ENCODE measurements at places on chromosomes 11 and 22. TPM values are rescaled to one million over a fixed set of nuclear protein-coding genes. Genes with fewer than 3 reads are reported as not detected.

DNA sequence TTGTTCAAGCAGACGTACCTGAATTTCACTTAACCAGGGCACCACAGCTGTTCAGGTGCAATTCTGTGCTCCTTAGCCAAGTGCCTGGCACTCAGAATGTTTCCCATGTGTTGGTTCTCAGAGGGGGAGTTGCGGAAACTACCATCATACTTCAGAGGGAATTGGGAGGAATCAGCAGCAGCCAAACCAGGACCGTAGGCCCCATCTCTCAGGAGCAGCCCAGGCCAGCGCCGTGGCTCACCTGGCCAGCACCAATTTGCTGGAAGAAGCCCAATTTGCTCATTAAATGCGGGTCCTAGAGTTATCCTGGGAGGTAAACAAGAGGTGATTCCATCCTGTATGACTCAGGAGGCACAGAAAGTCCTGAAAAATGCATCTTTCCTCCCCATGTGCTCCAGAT lies 435.4 kb downstream of the BRD1 start:
- peak; percentile 2 for DNase-seq

DNA sequence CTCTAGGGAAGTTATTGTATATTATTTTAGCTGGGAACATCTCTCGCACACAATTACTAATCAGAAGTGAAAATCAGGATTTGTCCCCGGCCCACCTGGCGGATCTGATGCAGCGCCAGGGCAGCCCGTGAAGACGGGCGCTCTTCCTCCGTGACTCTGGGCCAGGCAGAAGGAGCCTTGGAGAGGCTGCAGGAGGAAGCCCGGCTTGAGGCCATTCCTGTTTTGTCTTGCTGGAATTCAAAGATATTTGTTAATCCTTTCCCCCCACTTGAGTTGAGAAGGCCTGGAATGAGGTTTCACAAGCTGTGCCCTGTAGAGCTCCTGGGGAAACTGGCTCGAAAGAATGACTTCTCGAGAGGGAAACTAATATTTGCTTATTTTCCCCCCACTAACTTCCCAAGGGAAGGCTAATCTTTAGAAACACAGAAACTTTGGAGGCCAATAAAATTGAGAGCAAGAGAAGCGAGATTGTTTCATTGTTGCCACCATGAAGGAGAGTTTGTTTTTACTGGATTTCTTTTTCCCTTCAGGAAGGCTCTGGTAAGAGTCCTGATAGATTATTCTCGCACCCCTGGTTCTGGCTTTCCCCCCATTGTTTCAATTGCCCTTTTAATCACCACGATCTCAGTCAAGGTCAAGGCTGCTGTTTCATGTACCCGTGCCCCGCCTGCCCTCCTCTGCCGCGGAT lies 92.8 kb upstream of the SEPTIN5 start:
- DNase-seq, result no peak

GRCh38 chr11:117513666-117514065 lies 186.0 kb downstream of the CEP164 start:
- DNase-seq, result no peak

DNA sequence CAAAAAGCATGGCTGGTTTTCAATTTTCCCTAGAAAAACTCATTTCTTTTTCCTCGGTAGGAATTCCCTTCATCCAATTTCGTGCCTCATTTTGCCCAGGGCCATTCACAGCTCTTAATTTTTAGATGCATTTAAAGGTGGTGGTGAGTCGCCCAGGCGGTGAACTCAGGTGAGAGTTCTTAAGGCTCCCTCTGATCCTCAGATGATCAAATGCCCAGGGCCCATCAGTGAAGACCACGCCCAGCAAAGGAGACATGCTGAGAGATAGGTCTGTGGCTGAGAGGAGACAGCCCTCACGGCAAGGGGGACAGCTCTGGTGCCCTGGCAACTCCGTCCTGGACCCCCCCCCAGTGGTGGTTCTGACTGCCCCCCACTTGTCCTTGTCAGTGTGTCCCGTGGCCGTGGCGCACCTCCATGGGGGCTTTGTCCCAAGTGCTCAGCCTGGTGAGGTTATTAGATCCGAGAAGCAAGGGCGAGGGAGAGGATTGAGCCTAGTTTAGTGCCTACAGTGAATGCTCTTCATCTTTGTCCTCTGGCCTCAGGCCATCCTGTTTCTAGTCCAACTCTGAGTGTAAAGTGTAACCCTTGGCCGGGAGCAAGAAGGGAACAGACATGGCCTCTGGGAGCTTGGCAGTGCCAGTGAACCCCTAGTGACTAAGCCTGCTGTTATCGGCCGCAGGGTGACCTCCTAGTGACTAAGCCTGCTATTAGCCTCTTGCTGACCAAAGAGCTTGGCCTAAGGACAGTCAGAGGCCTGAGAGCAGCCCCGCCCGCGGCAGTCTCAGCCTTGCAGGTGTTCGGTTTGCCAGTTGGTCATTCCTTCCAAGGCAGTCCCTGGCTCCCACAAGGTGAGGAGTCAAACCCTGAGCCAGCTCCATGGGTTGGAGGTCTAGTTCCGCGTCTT lies 83.5 kb downstream of the CTTN start:
- no peak for DNase-seq

GRCh38 chr11:593347-593746 lies 17.1 kb downstream of the PHRF1 start:
- DNase-seq, result no peak

DNA sequence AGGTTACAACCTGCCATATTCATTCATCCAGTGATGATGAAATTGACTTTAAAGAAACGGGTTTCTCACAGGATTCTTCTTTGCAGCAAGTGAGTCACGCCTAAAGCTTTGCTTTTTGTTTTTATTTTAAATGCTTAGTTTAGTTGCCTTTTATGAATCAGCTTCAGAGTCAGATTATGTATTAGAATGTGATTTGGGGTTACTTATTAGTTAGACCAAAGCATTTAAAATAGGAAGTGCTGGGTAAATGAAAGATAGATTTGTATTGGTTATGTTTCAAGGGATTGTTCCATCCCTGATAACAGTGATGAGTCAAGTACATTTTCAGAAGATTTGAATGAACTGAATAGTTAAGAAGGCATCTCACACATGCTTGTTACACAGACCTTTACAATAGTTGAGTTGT lies 101.3 kb upstream of the GAL start:
- no peak for DNase-seq

DNA sequence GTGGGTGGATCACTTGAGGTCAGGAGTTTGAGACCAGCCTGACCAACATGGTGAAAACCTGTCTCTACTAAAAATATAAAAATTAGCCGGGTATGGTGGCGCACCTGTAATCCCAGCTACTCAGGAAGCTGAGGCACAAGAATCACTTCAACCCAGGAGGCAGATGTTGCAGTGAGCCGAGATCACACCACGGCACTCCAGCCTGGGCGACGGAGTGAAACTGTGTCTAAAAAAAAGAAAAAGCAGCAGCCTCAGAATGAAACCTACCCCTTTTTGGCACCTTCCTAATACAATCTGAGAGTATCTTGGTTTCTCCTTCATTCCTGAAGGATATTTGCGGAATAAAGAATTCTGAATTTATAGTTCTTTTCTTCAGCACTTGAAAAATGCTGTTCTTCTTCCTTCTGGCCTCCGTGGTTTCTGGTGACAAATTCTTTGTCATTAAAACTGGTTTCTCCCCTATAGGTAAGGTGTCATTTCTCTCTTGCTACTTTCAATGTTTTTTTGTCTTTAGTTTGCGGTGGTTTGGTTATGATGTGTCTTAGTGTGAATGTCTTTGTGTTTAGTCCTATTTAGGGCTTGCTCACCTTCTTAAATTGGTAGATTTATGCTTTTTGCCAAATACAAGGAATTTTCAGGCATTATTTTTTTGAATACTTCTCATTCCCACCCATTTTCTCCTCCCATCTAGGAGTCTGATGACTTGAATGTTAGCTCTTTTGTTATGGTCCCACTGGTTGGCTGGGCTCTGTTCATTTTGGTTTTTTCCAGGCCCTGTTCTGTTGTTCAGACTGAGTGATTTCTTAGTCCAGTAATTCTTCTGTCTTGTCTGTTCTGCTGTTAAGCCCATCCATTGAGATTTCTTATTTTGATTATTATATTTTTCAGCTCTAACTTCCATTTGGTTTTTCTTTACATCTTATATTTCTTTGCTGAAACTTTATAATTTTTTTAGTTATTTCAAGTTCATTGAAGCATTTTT lies 15.4 kb downstream of the ASRGL1 start:
- no peak for DNase-seq

CEP126 gene
- 8.1 TPM for total RNA-seq

APOA5 gene
- total RNA-seq, result not detected

OR5P2 gene
- 5.6 TPM for total RNA-seq

TMEM135 gene
- 25.5 TPM for total RNA-seq
